ENCODE measurements at places on chromosomes 1 and 21.

DNA sequence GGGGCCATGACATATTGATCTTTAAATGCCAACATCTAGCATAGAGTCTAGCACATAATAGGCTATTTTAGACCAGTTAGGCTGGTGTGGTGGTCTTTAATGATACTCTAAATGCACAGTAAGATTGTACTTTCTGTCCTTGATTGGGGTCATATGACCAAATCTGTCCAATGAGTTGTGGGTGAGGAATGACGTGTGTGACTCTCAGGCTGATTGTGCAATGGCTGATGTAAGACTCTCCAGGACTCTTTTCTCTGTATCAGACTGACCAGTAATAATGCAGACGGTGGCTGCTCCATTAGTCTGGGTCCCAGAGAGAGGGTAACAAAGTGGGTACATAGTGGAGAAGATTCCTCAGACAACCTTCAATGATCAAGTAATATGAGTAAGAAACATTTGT lies 541.6 kb upstream of the CAMK1G start:
- no peak for DNase-seq

GRCh38 chr1:236273358-236273757 lies 8.4 kb downstream of the ERO1B start:
- DNase-seq = no peak

- DNase-seq = no peak
Observed at GRCh38 chr1:203462878-203463277, 12.7 kb upstream of the PRELP start.

DNA sequence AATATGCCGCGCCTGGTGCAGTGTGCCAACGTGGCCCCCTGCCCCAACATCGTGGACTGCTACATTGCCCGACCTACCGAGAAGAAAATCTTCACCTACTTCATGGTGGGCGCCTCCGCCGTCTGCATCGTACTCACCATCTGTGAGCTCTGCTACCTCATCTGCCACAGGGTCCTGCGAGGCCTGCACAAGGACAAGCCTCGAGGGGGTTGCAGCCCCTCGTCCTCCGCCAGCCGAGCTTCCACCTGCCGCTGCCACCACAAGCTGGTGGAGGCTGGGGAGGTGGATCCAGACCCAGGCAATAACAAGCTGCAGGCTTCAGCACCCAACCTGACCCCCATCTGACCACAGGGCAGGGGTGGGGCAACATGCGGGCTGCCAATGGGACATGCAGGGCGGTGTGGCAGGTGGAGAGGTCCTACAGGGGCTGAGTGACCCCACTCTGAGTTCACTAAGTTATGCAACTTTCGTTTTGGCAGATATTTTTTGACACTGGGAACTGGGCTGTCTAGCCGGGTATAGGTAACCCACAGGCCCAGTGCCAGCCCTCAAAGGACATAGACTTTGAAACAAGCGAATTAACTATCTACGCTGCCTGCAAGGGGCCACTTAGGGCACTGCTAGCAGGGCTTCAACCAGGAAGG lies 4.3 kb downstream of the GJB3 start:
- no peak for DNase-seq

DNA sequence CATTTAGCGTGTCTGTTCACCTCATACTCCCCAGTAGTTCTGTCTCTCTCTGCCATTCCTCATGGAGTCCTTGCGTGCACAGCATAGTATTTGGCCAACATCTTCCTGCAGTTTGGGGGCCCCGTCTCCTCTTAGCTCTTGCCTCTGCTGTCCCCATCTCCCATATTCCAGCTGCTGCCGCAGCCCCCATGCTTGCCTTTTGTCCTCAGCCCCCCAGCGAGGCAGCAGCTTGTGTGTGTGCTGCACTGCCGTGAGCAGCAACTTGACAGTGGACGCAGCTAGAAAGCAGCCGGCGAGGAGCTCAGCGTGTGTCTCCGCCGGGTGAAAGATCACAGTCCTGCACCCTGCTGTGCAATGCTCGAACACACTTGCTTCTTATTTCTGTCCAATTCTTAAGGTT lies 164.2 kb upstream of the COL6A1 start:
- no peak for DNase-seq

DNA sequence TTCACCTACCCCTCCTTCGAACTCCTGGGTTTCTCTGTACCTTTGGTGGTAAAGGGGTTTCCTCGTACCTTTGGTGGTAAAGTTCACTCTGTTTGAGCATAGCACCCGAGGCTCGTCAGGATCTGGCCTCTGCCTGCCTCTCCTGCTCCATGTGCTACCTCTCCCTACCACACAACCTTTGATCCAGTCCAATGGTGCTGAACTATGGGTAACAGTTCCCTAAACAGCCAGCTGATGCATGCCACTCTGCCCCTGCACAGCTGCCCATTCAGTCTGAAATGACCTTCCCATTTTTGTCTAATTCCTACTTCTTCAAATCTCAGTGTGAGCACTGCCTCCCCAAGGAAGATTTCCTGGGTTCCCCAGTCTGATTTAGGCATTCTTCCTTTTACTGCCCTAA lies 14.0 kb downstream of the OVAAL start:
- DNase-seq = no peak

GRCh38 chr1:186683652-186684410 lies 3.6 kb upstream of the PTGS2 start:
- no peak for DNase-seq

DNA sequence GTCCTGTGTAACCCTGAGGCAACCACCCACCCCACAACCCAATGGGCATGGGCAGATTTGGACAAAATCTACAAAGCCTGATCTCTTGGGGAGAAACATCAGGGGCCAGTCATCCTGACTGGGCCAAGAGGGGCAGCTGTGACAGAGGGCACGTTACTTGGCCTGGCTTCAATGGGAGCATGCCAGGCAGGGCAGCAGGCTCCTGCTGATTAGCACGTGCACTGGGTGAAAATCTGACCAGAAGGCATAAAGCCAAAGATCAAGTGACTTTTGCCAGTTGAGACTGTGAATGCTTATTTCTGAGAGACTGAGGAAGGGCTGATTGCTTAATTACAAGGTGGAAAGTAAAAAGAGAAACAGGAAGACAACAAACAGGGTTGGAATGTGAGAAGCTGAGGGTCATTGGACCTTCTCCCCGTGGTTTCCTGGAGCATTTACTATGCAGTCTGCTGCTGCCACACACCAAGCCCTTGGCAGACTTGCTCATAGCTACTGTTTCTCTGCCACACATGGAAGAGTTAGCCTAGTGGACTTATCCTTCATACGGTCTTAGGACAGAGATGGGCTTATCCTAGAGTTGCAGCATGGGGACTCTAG lies 39.8 kb upstream of the TNR start:
- no peak for DNase-seq

GRCh38 chr1:14681182-14681581 lies 82.7 kb downstream of the KAZN start:
- DNase-seq = no peak

GRCh38 chr1:17733661-17734060 lies 21.5 kb upstream of the ACTL8 start:
- no peak for DNase-seq

DNA sequence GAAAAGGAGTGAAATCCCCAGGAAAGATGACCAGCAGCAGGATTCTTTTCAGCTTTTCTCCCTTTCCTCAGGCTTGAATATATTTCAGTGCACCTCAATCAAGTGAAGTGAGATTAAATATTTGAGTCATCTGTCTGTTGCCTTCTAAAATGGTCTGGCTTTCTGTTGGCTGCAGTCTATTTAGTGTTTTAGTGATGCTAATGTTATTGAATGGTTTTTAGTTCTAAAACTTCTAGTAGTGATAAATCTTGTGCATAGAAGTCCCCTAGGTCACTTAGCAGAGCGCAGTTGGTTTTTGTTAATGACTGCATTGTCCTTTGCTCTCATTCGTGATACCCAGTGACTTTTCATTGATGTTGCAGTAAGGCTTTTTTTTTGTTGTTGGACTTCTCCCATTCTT lies 53.5 kb downstream of the ITSN1 start:
- DNase-seq = no peak

DNA sequence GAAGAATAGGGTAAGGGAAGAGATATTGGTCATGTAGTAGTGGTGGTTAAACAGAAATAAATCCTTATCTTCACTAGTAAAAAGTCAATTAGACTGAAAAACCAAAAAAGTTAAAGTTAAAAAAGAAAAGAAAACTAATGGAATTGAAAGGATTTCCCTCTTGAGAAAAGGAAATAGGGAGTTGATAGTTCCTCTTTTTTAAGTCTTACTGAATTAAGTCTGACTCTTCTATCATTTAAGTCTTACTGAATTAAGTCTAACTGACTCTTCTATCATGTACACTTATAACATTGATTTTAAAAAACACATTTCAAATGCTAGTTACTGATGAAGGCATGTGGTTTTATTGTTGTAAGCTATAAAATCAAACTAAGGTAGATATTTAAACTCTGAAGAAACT lies 49.5 kb upstream of the TENT5C start:
- DNase-seq = no peak

- no peak for DNase-seq
Observed at GRCh38 chr1:208251911-208252835, 8.0 kb upstream of the PLXNA2 start.

- peak; percentile 26 for DNase-seq
Observed at GRCh38 chr1:50415235-50416149, 7.8 kb downstream of the DMRTA2 start.

GRCh38 chr21:35257413-35257812 lies 208.3 kb upstream of the RUNX1 start:
- DNase-seq = no peak

DNA sequence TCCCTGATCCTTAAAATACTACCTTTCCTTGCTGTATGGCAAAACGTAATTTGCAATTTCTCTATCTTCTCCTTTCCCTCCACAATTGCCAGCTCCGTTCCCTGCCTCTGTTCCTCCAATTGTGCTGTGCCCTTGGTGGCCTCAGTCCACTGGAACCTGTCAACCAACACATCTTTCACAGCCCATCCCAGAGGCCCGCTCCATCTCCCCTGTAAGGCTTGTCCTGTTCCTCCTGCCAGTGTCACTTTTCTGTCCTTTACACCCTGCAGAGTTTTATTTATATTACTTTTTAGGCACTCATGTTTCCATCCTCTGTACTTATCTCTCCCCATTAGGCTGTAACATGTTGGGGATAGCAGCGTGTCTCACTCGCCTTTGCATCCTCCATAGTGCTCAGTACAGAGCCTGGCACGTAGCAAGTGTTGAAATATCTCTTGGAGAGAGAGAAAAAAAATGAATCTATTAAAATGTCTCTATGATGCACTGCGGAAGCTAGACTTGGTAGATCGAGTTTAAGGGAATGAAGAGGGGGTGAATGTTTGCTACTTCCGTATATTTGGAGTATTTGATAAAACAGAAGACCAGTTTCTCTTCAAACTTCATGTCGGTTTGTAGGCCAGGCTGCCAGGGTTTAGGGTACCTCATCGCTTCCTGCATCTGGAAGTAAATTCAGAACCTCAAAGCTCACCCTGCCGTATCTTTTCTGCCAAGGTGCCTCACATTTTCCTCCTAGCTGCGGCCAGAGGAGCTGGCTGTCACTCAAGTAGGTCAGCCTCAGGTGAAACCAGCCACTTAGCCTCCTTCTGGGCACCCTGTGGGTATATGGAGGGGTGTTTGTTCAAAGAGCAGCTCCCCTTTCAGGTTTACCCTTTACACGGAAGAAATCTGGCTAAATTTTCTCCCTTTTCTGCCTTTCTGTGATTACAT lies 303.8 kb downstream of the TM2D1 start:
- no peak for DNase-seq

DNA sequence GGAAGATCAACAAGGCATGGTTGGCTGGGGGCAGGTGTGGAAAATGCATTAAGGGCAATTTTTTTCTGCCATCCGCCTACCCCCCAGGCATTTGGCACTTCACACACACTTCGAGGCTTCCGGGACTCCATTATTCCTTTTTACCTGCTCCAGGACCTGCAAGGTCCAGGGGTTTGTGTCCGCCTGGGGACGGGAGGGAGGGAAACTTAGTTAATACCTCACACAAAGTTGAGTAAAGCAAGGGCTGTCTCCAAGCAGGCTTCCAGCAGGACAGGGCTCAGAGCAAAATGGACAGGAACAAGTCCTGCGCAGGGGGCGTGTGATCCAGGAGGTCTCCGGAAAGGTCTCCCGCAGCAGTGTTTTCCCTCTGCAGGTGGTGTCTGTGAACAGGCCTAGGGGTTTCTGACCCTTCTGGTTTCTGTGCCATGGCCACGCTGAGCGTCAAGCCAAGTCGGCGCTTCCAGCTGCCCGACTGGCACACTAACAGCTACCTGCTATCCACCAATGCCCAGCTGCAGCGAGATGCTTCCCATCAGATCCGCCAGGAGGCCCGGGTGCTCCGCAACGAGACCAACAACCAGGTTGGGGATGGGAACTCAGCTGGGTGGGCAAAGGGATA lies 712 bp downstream of the TEKT2 start:
- DNase-seq = no peak

DNA sequence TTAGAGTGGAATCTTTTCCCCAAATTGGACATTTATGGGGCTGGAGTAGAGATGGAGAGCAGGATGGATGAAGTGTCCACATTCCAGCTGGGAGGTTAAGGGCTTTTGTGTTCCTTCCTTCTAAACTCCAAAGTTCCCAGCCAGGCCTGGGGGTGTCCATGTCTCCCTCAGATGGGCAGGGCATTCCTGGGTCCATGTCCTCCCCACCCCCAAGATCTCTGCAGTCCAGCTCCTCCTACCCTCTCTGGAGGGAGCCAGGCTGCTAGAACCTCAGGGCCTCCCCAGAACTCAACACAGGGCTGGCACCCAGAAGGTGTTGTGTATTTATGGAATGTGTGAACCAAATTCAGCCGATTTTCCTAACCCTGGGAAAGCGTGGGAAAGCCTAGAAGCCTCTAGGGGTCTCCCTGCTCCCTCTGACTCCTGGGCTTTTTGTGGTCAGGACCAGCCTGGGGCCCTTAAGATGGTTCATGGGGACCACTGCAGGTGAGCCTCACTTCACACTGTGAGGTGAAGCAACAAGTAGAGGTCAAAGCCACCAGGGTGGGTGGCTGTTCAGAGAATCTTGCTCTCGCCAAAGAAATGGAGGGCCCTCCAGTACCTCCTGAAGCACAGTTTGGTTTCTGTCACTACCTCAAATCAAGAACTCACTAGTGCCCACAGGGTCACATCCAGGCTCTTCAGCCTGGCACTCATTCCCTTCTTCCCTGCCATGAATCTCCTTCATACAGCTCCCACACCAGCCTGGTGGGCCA lies 54.8 kb downstream of the GLIS1 start:
- DNase-seq = no peak

GRCh38 chr1:208000504-208000903 lies 89.6 kb upstream of the CD34 start:
- DNase-seq = no peak

- no peak for DNase-seq
Observed at GRCh38 chr1:167651161-167651693, 21.2 kb downstream of the RCSD1 start.

- no peak for DNase-seq
Observed at GRCh38 chr21:36297938-36298572, 21.9 kb upstream of the MORC3 start.

All from glutamatergic neuron (in vitro differentiated cells).